NCI-H82 (cell line): ENCODE measurements at places on chromosomes 11 and 22.
A peak's percentile ranks its signal among the peaks of the same experiment; 100 is the strongest.

GRCh38 chr11:64590763-64591221, at the start of gene SLC22A12:
TSS of gene SLC22A12 (plus strand) at chr11:64591220. CDS start at chr11:64591557, 337 bp downstream.
- DNase-seq = no peak

GRCh38 chr11:58027341-58027740, 3.4 kb upstream of the OR6Q1 start:
- no peak for DNase-seq

DNA sequence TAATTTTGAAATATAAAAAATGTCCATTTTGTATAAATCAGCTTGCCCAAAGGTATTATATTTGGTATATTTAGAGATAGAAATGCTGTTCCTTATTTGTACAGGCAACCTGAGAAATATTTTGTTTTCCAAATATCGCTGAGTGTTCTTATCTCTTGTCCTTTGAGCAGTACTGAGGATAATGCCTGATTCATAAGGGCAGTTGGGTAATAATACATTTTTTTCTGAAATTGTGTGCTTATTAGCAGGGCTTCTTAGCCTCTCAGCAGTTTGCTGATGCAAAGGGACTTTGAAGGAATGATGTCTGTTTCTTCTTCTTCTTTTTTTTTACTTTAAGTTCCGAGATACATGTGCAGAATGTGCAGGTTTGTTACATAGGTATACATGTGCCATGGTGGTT, 69.1 kb downstream of the LDLRAD3 start:
- DNase-seq = no peak

GRCh38 chr11:95766701-95767100, 22.9 kb downstream of the FAM76B start:
- no peak for DNase-seq

DNA sequence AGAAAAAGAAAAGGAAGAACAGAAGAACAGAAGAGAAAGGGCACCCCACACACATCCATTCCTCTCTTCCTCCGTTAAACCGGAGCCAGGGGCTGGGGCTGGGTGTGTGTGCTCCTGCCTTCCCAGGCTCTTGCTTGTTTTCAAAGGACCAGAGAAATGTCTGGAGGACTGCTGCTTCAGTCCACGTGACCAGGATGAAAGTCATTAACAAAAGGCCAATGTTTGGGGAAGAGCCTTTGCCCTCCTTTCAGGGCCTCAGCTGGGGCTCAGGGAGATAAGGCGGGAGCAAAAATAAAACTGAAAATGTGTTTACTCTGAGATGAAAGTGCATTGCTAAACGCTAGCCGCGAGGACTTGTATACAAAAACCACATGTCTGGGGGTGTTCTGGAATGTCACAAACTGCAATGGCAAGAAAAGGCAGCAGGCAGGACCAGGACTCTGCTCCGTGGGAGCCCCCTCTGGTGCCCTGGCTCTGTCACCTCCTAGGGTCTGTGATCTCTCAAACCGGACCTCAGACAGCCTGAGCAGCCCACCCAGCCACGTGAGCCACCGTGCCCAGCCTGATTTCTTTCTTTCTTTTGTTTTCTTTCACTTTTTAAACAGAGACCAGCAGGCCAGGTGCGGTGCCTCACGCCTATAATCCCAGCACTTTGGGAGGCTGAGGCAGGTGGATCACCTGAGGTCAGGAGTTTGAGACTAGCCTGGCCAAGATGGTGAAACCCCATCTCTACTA, 31.6 kb upstream of the MYH9 start:
- DNase-seq = no peak

DNA sequence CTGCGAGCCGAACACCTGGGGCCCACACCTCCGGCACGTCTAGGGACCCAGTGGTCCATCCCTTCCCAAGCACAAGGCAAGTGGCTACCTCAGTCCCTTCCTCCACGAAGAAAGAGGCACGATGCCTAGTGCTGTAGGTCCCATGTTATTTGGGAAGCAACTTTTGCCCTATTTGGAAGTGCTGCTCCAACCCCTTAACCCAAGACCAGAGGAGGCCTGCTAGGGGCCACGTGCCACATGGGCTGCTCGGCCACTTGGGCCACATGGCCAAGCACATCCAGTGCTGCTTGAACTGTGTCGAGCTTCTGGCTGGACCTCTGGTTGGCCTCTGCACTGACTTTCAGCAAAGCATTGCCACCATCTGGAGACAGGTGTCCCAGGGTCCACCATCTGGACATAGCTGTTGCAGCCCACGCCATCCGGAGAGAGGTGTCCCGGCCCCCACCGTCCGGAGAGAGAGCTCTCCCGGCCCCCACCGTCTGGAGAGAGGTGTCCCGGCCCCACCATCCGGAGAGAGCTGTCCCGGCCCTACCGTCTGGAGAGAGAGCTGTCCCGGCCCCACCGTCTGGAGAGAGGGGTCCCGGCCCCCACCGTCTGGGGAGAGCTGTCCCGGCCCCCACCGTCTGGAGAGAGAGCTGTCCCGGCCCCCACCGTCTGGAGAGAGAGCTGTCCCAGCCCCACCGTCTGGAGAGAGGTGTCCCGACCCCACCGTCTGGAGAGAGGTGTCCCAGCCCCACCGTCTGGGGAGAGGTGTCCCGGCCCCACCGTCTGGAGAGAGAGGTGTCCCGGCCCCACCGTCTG, 6.5 kb upstream of the B4GALNT4 start:
- DNase-seq = no peak

DNA sequence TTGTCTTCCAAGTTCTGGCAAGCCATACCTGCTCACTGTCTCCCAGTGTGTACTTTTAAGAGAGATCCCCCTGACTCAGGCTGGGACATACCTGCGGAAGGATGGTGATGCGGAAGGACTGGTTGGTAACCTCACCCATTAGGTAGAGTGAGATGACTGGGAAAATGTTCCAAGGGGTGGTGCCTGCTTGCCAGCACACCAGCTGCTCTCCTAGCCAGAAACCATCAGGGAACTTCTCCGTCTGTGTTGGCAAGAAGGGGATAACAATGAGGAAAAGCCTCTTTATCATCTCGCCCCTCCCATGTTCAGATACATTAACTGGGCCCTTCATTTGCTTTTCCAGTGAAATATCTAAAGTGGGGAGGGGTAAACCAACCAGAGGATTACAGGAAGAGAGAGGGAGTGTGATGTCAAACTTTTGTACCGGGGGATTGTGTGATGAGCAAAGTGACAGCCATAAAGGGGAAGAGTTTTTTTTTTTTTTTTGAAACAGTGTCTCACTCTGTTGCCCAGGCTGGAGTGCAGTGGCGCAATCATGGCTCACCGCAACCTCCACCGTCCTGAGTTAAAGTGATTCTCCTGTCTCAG, at the start of gene BACE1-AS:
BACE1-AS (plus strand) TSS at position 538 of the 588 bp plus-strand sequence.
- DNase-seq = no peak

DNA sequence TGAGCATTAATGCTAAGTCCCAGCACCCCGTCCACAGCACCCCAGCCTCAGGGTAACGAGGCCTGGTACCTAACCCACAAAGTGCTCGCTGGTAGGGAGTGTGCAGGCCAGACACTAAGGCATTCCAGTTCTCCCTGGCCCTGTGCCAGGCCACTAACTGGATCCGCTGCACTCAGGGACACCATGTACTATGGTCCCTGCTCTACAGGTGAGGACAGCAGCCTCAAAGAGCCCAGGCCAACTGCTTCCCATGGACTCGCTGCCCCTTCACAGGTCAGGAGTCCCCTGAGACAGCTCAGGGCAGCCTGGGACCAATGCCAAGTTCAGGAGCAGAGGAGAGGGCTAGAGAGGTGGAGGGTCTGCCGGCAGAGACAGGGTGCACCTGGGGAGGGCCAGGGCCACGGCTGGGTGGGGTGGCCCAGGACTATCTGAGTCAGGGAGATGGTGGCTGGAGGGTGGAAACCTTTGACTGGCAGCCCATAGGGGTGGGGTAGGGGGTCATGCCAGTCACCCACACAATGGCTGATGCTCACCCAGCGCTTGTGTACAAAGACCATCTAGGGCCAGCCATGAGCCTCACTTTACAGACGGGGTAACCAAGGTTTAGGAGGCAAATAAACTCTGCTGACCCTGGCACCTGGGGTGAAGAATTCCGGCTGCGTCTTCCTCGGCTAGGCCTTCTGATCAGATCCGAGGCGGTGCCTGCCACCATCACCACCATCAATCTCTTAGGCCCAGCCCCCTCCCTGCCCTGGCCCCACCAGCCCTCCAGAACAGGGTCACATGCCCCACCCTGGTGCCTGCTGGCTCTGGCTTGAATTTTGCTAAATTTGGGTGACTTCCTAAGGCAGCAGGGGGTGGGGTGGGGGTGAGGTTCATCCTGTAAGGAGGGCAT, 5.6 kb downstream of the OSBPL5 start:
- DNase-seq = no peak

- DNase-seq = peak; percentile 56
Measured at GRCh38 chr11:82494988-82495432, 238.7 kb downstream of the FAM181B start.

GRCh38 chr11:120501440-120501839, 10.1 kb upstream of the GRIK4 start:
- no peak for DNase-seq

- no peak for DNase-seq
Measured at GRCh38 chr22:39984006-39984405, 10.7 kb upstream of the FAM83F start.

DNA sequence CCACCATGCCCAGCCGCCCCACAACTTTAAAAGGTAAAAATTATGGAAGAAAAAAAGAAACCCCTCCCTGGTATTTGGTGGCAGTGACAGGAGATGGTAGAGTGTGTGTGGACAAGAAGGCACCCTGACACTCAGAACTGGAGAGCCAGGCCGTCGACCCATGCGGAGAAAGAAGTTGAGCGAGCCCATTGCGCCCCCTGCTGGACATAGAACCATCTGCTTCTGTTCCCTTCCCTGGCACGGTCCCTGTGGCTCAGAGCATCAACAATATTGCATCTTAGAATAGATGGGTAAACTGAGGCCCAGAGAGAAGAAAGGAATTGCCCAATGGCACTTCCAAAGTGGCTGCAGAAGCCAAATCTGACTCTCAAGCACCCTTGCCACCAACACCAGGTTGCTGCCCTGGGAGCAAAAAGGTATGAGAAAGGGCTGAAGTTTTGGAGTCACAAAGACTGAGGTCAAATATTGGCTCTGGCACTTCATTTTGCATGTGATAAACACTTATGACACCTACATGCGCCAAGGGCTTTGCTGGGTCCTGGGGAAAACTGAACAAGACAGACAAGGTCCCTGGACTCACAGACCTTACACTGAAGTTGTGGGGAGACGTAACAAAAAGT, 8.6 kb downstream of the MRPL11 start:
- DNase-seq = peak; percentile 88

DNA sequence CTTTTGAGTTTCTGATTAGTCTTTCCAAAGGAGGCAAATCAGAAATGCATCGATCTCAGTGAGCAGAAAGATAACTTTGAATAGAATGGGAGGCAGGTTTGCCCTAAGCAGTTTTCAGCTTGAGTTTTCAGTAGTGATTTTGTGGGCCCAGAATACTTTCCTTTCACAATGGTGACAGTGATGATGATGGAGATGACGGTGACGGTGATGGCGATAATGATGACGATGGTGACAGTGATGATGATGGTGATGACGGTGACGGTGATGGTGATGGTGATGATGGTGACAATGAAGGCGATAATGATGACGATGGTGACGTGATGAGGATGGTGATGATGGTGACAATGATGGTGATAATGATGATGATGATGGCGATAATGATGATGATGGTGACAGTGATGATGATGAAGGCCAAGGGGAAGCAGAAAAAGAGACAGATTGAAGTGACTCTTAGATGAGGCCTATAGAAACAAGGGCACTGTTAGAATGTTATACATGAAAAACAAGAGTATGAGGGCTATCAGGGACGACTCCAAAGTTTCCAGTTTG, 153.4 kb upstream of the B3GAT1 start:
- no peak for DNase-seq

- no peak for DNase-seq
Measured at GRCh38 chr11:112651386-112651785, 309.8 kb upstream of the NCAM1 start.

- no peak for DNase-seq
Measured at GRCh38 chr11:95375451-95375850, 144.4 kb upstream of the SESN3 start.

DNA sequence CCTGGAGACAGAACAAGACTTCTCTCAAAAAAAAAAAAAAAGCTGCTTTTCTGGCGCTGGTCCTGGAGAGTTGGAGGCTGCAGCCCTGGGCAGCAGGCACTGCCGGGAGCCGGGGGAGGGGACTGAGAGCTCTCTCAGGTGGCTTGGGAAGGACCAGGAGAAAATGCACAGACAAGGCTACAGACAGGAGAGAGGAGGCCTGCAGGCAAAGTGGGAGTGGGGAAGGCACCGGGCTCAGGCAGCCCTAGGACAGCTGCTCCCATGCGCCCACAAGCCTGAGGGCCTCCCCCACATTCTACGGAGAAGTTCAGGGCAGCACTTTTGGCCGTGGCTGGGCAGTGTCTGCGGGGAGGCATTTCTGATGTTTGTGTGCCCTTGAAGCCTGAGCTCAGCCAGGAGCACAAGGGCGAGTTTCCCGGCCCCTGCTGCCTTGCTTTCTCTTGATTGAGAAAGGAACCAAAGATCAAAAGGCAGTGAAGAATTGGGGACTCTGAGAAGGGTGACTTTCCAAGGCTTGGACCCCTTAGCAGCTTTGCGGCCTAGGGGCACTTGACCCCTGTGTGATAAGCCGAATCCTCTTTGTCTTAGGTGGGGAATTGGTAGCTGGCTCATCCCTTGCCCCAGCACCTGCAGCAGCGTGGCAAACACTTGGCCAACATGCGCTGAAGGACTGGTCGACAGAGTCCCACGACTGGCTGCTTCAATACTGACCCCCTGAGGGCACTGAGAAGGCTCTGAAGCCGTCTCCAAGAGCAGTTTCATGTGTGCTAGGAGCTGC, 35.3 kb downstream of the PPM1F start:
- no peak for DNase-seq

- peak; percentile 42 for DNase-seq
Measured at GRCh38 chr11:43532041-43532440, 148.5 kb upstream of the HSD17B12 start.

DNA sequence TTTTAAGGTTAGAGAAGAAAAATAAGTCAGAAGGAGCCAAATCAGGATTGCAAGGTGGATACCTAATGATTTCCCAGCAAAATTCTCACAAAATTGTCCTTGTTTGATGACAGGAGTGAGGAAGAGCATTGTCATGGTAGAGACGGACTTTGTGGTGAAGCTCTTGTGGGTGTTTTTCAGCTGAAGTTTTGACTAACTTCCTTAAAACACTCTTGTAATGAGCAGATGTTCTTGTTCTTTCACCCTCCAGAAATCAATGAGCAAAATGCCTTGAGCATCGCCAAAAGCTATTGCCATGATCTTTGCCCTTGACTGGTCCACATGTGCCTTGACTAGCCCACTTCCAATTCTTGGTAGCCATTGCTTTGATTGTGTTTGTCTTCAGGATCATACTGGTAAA, 20.0 kb downstream of the CALCB start:
- DNase-seq = no peak

- DNase-seq = no peak
Measured at GRCh38 chr11:34323601-34324000, 34.2 kb downstream of the ABTB2 start.

GRCh38 chr22:46058591-46059519, 81.9 kb upstream of the WNT7B start:
- no peak for DNase-seq

- no peak for DNase-seq
Measured at GRCh38 chr11:535210-535518, 212 bp downstream of the HRAS start.
